ENCODE measurements at places on chromosomes 4 and X.
A peak's percentile ranks its signal among the peaks of the same experiment; 100 is the strongest.

- DNase-seq, result no peak
Observed at GRCh38 chr4:168981460-168981859, 28.6 kb downstream of the CBR4 start.

GRCh38 chr4:40328383-40328782, 6.8 kb upstream of the CHRNA9 start:
- DNase-seq, result no peak

- no peak for DNase-seq
Observed at GRCh38 chr4:54971474-54971950, 153.9 kb downstream of the KDR start.

DNA sequence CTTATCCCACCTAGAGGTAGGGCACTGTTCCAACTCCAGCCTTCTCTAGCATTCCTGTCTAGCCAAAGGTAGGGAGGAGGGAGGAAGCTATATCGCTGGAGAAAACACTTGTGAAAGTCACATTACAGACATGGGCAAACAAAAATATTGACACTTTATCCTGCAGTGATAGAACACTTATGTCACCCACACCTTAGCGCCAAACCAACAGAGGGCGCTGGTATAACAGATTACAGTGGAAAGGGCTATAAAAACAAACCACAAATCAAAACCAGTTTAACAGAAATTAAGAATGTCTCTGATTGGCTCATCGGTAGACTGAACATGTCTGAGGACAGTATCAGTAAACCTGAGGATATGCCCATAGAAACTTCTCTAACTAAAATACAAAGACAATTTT, 451.3 kb downstream of the TLL1 start:
- peak; percentile 22 for DNase-seq

DNA sequence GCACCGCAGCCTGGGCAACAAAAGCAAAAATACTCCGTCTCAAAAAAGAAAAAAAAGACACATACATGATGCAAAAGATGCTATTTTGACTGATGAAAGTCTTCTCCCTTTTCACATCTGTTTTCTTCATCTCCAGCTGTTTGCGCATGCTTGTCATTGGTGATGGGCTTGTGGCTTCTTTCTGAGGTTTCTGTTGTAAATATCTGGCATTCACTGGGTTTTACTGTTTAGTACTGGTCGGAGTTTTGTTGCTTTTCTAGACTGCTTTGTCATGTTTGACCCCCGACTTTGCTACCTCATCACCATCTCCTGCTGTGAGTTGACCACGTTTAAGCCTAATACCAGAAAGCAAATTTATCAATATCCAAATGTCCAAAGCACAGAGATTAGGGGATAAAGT, 34.4 kb downstream of the PTCHD1 start:
- DNase-seq, result no peak

DNA sequence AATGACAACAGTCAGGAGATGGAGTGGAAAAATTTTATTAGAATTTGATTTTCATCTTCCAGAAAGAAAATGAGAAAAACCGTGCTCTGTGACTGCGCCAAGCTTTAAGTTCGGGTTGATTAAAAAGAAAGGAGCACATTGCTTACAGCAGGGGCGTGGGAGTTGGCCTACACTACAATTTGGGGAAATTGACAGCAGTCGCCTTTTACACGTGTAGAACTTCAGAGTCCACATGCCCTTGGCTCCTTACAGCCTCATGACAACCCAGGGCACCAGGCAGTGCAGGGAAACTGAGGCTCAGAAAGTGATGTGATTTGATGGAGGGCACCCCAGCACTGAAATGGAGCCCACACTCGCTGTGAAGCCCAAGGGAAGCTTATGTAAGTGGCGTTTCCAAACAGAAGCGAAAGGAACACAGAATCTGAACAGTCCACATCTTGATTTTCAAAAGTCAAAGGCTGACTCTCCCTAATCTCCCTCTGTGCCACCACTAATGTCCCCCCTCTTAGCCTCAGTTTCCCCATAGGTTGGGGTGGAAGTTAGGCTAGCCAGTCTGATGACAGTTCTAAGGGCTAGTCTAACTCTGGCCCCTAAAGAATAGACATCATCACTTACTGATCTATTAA, 5.5 kb downstream of the PPP2R2C start:
- DNase-seq, result no peak

GRCh38 chr4:1685235-1686150, 1.4 kb upstream of the FAM53A start:
- no peak for DNase-seq

DNA sequence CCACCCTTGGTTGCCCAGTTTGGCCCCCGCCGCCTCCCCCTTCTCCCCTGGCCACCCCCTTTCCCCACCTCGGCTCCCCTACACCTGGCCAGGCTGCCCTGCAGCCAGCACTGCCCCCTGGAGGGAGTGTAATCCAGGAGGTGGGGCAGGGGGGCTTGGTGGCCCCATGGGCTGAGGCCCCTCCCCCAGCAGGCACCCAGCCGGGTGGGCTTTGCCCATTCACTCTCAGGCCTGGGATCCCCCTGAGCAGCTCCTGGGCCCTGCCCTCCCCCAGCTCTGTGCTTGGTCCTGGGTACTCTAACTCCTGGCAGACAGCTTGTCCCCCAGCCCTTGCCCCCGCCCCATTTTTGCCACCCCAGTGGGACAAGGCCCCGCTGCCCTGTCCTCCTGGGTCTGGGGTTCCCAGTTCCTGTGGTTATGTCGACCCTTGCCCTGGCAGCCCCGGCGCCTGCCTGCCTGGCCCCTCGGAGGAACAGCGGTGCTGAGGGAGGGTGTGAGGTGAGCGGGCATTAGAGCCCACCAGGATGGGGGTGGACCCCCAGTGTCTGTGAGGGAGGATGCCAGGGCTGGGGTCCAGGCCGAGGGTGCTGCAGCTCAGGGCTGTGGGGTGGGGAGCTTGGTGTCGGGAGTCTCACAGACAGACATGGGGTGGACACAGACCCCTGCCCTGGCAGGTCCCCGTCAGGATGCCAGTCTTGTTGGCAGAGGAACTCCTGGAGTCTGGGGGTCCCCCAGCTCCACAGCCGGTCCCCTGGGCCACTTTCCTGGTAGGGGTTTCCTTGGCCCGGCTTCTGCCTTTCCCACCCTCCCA, 10.2 kb downstream of the NAT8L start:
- no peak for DNase-seq

DNA sequence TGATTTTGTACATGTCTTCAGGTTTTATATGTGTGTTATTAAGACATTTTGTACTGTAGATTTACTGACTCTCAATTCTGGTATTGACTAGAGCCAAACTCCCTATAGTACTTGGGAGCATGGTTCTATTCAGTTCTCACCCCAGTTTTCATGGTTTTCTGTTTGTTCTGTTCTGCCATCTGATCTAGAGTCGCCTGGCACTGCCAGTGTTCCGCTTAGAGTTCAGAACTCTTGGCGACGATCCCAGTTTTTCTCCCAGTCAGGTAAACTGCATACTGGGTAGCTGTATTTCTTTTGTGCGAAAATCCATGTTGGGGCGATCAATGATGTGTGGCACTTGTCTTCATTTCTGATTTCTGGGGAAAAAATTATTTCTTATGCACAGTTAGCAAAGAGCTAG, 78.0 kb downstream of the PHOX2B start:
- DNase-seq, result no peak

DNA sequence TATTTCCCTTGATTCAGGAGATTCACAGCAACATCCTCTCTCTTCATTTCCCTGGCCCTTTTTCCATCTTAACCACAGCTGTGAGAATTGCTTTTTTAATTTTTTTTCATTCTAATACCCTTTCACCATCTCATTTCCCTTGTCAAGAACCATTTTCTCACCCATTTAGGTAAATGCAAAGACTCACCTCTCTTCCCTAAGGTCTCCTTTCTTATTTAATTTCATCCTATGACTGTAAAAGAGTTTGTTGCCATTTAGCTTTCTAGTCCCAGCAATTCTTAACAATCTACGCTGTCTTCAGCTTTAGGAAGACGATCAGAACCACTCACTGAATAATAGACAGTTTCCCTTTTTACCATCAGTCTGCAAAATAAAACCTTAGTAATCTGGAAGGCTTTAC, 241.1 kb upstream of the ETNPPL start:
- no peak for DNase-seq

DNA sequence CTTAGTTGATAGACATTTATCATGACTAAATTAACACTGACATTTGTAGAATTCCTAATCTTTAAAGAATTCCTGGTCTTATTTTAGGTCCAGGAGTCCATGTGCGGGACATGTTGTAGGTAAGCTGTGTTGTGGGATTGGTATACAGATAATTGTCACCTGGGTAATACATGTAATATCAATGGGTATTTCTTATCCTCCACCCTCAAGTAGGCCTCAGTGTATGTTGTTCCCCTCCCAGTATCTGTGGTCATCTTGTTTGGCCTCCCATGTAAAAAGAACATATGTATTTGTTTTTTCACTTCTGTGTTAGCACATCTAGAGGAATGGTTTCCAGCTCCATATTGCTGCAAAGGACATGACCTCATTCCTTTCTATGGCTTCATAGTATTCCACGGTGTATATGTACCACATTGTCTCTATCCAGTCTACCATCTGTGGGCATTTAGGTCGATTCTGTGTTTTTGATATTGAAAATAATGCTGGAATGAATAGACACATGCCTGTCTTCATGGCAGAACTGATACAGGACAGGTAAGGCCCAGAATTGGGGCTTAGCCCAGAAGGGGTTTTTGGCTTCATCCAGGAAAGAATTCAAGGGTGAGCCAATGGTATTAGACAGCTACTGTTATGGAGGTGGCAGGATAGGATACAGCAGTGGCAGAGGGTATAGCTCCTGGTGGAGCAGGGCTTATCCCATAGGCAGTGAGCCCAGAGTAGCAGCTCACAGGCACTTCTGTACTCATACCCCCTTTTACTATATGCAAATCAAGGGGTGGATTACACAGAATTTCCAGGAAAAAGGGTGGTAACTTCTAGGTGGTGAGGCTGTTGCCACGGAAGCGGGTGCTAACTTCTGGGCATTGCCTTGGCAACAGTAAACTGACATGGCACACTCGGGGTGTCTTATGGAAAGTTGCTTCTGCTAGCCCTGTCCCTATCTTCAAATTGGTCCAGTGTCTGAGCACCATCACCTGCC, 66.1 kb upstream of the WDR1 start:
- no peak for DNase-seq

GRCh38 chrX:133473451-133473850, 58.2 kb upstream of the GPC4 start:
- DNase-seq, result no peak

- DNase-seq, result no peak
Observed at GRCh38 chr4:21167711-21168110, 467.5 kb downstream of the PACRGL start.

GRCh38 chr4:6395466-6396228, 76.8 kb downstream of the PPP2R2C start:
- no peak for DNase-seq

DNA sequence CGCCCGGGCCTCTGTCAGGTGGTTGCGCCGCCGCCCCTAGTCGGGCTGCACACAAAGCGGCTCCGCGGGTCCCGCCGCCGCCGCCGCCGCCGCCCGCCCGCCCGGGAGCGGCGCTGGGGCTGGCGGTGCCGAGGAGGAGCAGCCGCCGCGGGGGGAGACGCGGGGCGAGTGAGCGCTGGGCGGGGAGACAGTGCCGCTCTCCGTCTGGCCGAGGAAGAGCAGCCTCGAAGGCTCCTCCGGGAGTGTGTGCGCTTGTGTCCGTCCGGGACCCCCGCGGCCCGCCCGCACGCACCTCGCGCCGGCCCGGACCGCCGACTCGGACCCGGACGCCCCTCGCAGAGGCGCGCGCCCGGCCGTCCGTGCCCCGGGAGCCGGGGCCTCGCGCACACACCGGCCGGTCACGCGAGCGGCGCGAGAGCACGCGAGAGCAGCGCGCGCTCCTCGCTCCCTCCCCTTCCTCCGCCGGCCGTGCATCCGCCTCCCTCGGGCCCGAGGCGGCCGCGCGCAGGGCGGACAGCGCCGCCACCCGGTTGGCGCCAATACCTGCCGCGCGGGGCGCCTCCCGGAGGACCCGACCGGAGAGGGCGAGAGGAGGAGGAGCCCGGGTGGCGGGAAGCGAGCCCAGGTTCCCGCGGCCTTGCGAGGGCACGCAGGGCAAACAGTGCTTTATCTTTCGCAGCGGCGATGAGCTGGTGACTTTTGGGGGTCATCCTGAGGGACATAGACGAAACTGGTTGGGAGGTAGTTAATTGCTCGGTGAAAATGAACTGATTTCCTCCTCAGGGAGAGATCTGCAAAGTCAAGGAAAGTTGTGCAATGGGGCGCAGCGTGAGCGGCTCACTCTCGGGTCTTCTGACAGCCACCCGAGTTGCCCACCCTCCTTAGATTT, at the start of gene PDS5A:
Gene PDS5A (minus strand): TSS at position 423 of the 889 bp plus-strand sequence. CDS start 1,334 bp downstream, outside the sequence.
- DNase-seq, result peak; percentile 62

DNA sequence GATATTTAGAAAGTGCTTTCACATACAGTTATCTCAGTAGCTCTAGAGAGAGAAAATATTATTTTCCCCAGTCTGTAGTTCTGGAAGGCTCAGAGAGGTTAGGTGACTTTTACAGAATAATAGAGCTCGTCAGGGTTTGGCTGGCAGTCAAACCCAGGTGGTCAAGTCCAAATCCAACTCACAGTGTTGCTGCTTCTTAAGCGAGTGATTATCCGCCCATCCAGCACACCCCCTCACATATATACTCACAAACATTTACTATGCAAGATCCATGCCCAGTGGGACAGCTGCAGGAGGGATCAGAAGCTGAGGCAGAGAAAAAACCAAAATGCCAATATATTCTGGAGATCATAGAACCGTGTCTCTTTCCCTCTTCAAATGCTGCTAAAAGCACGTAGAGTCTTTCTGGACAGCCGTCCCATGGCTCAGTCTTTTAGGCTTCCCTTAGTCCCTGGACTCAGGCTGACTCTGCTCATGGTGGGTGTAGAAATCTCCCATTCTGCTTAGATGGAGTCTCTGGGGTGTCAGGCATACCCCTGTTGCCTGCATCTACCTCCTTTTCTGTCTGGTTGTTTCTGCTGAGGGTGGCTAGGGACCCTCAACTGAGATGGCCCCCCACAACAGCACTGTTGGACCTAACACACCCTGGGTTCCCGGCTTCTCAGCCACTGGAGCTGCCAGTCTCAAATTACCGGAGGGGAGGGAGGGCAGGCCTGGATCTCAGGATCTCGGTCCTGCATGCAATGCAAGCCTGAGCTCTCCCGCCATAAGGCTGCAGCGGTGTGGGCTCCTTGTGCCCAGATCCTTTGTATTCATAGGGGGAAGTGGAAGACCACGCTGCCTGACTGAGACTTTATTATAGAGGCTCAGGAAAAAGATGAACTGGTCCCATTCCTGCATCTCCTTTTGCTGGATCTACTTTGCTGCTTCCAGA, at the start of gene CHRNA9:
Gene CHRNA9 (plus strand): TSS at position 743 of the 934 bp plus-strand sequence. CDS start 135 bp downstream, at position 878.
- DNase-seq, result no peak

- DNase-seq, result no peak
Observed at GRCh38 chrX:16711893-16712547, 449 bp downstream of the CTPS2 start.

Measured in NCI-H2081 treated with DMSO at 0.1 percent for 48 hours (cell line).